ENCODE measurements at places on chromosomes 11 and 22.
A peak's percentile ranks its signal among the peaks of the same experiment; 100 is the strongest.

DNA sequence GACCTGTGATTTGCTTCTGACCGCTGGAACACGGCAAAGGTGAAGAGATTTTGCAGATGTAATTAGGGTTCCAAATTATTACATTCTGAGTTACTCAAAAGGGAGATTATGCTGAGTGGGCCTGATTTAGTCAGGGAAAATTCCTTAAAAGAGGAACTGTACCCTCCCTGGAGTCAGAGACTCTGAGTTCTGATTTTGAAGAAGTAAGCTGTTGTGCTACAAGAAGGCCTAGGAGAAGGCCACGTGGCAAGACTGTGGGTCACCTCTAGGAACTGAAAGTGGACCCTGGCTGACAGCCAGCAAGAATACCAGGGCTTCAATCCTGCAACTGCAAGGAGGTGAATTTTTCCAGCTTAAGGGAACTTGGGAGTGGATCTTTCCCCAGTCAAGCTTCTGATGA, 45.3 kb downstream of the CHRDL2 start:
- no peak for DNase-seq

DNA sequence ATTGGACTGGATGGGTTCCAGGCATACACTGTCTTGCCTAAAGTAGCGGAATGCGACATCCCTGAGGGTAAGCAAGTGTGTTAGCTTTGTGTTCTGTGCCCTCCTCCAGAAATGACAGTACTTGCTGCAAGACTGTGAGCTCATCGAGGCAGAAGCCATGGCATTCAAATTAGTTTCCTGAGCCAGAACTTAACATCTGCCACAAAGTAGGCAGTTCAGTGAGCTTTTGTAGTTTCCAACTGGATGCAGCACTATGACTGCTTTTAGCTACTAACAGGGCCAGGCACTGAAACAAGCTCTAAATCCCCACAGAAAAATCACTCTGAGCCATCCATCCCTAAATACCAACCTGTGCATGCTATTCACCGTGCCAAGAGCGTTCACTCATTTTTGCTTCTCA, 1.2 kb upstream of the FAR1 start:
- no peak for DNase-seq

GRCh38 chr11:113162592-113162962, 151.8 kb upstream of the TTC12 start:
- DNase-seq, result no peak

DNA sequence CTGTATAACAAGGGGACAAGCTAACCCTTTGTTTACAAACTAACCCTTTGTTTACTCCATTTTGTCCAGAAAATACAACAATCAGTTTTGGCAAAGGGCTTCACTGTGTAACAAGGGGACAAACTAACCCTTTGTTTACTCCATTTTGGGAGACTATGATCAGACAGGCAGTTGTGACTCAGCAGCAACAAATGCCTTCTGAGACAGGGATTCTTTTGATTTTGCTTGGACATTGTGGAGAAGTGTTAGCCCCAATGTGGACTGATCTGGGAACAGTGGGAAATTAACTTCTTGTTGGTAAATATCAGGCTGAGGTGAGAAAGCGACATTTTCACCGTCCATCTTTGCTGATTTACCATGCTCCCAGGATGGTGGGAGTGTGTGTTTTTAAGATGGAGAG, 983 bp downstream of the EHF start:
- DNase-seq, result no peak

- DNase-seq, result no peak
These were observed 34.9 kb downstream of the RTL6 start for GRCh38 chr22:44463151-44463550.

- no peak for DNase-seq
These were observed 32.6 kb upstream of the TMEM123 start for GRCh38 chr11:102485095-102485722.

GRCh38 chr22:26690654-26691376, 33.4 kb downstream of the MIAT start:
- no peak for DNase-seq

DNA sequence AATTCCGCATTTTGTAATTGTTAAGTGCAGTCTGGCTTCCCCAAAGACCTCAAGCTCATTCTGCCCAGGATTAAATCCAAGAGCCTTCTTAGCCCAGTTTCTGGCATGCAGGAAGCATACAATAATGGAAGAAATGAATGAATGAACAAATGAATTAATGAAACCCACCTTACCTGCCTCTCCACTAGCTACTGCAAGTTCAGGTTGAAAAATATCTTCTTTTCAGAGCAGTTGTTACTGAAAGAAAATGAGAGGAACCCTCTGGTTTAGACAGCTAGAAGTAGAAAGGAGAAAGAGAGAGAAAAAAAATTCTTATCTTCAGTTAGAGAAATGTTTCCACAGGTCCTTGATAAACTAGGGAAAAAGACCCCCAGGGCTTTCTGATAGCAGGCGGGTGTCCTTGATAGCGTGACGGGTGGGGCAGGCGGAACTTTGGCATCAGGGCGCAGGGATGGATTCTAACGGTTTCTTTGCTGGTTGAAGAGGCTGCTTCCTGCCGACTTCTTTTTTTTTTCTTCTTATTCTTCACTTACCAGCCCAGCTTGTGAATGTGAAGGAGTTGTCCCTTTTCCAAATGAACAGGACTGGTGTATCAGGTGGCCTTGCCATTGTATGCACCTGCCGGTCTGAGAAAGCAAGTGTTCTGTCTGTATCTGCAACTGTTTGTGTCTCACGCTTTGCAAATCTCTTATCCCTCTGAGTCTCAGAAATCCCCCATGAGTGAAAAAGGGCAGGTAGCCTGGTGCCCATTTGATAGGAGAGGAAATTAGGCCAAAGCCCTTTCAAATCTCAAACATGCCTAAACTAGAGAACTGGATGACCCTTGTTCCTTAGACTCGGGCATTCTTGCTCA, 10.0 kb downstream of the LMO2 start:
- no peak for DNase-seq

- DNase-seq, result peak; percentile 60
These were observed 38.7 kb upstream of the TTC36 start for GRCh38 chr11:118488480-118489109.

GRCh38 chr22:36564422-36565158, 35.6 kb upstream of the EIF3D start:
- DNase-seq, result no peak

DNA sequence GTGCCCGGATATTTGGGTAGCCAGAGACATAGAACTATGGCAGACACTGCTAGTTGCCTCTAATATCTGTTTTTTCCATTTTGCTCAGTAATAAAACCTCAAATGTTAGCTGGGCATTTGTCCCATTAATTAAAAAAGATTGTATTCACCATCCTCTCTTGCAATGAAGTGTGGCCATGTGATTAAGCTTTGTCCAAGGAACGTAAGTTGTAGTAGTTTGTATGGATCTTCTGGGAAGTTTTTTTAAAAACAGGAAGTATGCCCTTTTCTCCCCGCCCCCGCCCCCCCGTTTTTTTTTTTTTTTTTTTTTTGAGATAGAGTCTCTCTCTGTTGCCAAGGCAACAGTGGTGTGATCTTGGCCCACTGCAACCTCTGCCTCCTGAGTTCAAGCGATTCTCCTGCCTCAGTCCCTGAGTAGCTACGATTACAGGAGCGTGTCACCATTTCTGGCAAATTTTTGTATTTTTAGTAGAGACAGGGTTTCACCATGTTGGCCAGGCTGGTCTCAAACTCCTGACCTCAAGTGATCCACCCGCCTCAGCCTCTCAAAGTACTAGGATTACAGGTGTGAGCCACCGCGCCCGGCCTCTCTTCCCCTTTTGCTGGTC, 1.7 kb upstream of the TMEM135 start:
- DNase-seq, result no peak

DNA sequence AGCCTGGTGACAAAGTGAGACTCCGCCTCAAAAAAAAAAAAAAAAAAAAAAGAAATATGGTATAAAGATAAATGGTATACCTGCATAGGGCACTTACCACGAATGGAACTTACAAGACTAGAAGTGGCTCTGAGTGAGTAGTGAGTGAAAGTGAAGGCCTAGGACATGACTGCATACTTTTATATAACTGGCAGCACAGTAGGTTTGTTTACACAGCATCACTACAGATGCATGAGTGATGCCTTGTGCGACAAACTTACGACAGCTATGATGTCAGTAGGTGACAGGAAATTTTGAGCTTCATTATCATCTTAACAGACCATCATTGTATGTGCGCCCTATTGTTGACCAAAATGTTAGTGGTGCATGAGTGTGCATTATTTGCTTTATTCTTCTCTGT, 17.7 kb downstream of the XRCC6 start:
- DNase-seq, result no peak

DNA sequence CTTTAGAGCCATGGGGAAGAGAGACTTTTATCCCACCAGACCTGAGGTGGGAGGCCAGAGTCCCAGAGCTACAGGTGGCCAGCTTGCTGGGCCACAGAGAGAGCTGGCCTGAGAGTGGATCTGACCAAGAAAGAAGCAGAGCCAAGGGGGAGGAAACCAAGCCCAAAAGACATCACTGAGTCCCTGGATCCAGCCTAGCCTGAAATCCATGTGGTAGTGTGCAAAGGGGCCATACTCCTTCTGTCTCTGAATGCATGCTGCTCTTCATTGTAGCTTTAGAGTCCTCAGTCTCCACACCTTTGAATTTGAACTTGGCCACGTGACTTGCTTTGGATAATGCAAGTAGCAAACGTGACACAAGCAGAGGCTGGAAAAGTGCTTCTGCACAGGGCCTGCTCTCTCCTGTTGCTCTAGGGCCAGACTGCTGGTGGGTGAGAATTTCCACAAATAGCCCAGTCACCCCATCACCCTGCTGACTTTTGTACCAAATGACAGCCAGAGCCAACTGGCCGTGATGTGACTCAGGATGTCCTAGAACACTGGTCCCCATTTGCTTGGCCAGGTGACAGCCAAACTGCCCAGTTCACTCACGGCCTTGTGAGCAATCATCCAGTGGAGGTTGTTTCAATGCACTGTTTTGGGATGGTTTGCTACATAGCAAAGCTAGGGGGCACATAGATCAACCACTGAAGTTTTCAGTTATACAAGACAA, 93.6 kb downstream of the DHCR7 start:
- no peak for DNase-seq

GRCh38 chr11:31803813-31804311, 7.3 kb downstream of the PAX6 start:
- no peak for DNase-seq

DNA sequence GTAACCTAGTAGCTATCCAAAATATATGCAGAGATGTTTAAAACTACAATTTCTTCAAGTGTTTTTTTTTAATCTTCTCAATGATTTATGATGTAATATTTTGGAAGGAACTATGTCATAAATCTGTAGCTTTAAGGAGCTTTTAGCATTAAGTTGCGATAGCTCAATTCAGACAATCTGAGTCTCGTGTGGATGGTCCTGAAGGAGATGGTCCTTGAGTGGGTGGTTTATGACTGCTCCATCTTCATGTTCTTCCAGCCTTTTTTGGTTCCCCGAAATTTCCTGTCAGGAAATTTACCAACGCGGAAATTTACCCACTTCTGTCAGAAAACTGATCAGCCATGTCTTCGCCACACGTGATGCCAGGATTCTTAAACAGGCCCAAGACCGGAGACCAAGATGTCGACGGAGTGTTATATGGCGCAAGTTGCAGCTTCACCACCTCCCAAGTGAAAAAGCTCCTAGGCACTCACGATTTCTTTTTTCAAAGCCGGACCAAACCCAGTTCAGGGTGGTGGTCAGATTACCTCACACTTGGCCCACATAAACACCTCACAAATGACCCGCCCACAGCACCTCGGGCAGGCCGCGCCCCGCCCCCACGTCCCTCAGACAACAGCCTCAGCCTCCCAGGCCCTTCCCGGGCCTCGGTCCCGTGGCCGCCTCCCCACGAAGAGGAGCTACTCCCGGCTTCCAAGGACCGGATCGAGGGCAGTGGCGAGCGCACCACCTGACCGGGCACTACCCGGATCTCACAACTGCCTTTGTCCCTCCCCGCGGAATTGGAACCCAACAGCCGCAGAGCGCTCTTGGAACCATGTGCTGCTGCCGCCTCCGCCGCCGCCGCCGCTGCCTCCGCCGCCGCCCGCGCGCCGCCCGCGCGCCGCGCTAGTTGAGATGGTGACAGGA, at the start of gene MORC2:
Gene MORC2, minus strand, starts transcription at position 760 of the 909 bp plus-strand sequence. CDS start 885 bp downstream, outside the sequence.
- DNase-seq, result no peak

DNA sequence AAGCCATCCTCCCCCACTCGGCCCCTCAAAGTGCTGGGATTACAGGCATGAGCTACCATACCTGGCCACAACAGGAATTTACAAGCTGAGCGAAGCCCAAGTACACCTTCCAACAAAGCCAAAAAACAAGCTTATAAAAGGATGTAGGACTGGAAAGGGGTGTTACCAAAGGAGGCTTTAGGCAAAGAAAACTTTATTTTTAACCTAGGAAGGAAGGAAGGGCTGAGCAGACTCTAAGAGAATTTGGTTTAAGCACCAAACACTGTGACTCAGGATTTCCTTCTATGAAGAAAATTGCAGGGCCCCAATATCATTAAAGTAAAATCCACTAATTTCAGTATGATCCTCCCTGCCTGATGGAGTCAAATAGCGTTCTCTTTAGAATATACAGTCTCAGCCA, 12.1 kb downstream of the DENND5A start:
- DNase-seq, result no peak

DNA sequence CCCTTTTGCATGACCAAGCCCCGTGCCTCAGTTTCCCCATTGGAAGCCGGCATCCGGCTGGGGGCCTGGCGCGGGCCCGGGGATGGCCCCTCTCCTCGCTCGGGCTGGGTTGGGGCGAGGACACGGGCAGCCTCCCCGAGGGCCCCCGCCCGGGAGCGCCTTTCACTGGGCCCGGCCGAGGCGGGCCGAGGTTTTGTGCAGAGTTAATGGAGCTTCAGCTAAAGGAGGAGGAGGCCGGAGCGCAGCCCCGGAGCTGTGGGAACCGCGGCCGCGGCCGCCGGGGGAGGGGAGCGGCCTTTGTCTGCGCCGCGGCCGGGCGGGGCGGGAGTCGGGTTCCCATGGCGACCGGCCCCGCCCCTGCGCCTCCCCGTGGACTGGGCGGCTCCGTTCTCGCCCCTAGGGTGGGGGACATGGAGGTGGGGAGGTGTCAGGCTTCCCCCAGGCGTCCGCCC, 1.4 kb upstream of the MAPK11 start:
- DNase-seq, result peak; percentile 29

GRCh38 chr22:37664249-37665101, 6.0 kb downstream of the PDXP start:
- DNase-seq, result no peak

DNA sequence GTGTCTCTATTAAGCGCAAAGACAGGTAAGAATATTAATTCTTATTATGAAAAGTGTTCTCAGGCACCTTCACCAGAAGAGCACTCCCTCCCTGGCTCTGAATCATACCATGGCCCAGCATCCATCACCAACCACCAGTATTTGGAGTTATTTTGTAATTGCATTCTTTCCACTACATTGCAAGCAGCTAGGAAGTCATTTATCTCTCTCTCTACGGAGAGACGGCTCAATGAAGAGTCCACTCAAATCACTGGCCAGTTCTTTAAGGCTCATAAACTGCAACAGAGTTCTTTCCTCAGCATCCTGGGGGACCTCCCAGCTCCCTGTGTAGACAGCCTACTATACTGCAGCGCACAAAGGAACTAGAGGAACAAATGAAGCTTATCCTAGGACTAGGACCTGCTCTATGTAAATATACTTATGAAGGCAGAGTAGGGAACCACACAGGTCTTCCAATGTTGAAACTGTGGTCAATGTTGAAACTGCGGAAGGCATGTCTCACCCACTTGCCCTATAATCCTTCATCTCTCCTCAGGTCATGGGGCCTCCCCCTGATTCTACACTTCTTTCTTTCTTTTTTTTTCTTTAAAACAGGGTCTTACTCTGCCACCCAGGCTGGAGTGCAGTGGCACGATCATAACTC, 63.4 kb downstream of the AAMDC start:
- no peak for DNase-seq
